ENCODE measurements at places on chromosomes 2 and 18.

GRCh38 chr2:42961385-42961811, 169.0 kb upstream of the HAAO start:
- no peak for DNase-seq

DNA sequence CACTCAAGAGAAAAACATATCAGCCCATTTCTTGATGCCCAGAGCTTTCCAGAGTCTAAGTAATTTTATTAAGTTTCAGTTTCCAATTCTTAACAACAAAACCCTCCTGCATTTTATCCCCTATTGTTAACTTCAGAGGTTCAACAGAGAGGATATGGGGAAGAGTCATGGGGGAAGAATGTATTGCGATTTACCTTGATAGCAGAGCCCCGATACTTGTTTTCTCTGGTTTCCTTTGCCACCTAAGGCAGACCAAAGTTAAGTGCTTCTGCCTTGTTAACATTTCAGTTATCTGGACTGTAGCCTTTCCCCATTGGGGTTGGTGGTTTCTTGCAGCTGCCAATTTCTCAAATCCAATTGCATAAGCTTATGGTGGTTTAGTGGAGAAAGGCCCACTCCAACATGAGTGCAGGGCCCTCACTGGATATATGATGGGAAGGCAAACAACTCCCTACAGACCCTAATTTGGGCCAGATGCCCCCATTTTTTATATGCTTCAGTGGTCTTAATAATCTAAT, 82.0 kb upstream of the ITGB6 start:
- DNase-seq, result no peak

DNA sequence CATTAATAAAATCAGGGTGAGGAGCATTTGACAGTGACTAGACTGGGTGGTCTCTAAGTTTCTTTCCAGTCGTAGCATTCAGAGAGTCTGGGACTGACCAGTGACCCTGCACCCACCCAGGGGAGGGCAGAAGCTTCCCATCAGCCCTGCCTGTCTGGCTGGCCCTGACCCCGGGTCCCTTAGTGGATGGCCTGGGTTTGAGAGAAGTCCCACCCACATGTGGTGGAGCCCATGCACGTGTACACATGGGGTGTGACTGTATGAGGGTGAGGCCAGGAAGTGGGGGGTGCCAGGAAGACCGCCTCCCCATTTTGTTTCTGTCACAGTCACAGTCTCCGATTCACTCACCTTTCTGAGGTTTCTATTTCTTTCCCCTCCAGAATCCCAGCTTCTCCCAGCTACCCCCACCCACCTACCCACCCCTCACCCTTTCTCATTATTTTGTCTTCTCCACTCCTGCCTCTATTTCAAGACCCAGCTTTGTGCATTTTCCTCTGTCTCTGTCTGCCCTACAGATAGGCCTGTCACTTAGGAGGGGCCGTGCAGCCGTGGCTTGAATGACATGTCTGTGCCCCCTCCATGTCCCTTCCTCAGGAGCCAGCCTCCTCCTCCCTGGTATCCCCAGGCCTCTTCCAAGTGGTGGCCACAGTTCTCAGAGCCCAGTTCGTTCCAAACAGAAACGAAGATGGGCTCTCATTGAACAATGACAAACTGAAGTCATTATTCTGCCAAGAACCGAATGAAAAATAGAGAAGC, 13.6 kb downstream of the CIB4 start:
- no peak for DNase-seq

- no peak for DNase-seq
Measured at GRCh38 chr18:13179566-13180113, 38.9 kb upstream of the LDLRAD4 start.

GRCh38 chr2:221429741-221430491, 142.2 kb downstream of the EPHA4 start:
- DNase-seq, result no peak

GRCh38 chr2:60644951-60645350, 91.5 kb upstream of the BCL11A start:
- no peak for DNase-seq

- no peak for DNase-seq
Measured at GRCh38 chr2:167289651-167290410, 401.6 kb downstream of the XIRP2 start.

DNA sequence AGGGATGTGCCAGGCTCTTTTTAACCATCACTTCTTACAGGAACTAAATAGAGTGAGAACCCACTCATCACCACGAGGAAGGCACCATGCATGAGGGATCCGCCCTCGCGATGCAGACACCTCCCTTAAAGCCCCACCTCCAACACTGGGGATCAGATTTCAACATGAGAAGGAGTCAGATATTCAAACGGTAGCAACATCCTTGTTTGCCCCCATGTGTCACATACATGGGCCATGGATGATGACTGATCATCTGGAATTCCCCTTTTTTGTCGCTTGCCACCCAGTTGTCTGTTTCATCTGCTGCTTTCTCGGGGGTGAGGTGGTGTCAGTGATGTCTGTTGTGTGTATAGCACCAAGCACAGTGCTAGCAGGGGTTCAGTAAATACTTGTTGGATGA, 57.9 kb downstream of the NCK2 start:
- DNase-seq, result no peak

DNA sequence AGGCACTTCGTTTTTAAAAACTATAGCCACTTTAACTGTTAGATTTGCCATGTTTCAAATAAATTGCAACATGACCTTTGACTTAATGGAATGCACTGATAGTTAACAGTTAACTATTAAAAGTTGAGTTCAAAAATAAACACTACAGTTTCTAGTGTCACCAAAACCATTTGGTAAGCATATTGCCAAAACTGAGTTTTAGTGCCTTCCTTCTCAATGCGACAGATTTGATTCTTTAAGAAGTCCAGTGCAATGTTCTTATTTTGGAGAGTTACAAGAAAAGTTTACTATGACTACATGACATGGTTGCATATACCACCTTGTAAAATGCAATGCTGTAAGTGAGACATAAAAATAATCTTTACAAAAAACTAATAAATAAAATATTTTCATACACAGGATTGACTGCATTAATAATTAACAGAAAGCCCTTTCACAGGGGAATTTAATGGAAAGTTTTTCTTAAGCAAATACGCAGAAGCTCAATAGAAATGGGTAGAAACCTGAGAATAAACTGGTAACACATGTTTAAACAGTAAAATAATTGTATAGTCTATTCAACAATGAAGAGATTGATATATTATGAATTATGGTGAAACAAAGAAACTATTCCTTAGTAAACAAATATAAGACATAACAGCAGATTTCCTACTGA, 53.8 kb downstream of the GRB14 start:
- DNase-seq, result no peak

DNA sequence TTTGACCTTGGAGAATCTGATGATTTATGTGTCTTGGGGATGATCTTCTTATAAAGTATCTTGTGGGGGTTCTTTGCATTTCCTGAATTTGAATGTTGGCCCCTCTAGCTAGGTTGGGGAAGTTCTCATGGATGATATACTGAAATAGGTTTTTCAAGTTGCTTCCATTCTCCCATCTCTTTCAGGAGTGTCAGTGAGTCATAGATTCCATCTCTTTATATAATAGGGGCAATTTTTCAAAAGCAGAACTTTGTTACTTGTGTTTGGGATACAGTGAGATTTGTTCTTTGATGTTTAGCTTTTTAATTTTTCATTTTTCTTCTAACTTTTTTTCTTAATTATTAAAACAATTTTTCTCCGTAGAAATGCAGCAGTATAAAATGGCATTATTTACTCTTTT, 19.4 kb downstream of the TMEM87B start:
- no peak for DNase-seq

- no peak for DNase-seq
Measured at GRCh38 chr2:191318037-191318728, 73.0 kb downstream of the MYO1B start.

Measured in SK-N-SH (cell line).